ENCODE measurements at places on chromosomes 13 and 19. TPM values are rescaled to one million over a fixed set of nuclear protein-coding genes. Genes with fewer than 3 reads are reported as not detected.
A peak's percentile ranks its signal among the peaks of the same experiment; 100 is the strongest.

DNA sequence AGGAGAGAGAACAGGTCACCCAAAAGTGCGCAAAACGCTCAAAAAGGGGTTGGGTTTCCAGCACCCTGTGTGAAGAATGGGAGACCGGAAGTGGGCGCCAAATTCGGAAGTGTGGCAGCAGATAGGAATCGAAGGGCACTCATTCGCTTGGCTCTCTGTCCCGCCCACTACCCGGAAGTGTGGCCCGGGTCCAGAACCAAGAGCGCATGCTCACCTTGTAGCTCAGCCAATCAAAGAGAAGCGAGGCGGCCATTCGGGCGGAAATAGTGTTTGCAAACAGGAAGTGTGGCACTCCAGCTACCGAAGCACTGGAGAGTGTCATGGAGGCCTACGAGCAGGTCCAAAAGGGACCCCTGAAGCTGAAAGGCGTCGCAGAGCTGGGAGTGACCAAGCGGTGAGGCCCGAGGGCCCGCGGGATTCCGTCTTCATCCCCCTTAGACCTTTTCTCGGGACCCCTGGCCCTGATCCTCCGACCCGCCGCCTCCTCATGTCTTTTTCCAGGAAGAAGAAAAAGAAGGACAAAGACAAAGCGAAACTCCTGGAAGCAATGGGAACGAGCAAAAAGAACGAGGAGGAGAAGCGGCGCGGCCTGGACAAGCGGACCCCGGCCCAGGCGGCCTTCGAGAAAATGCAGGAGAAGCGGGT is at the start of gene FAM32A:
FAM32A (plus strand) TSS at position 288 of the 645 bp plus-strand sequence; CDS start at position 321, 33 bp downstream.
- H3K36me3 ChIP-seq, result peaks cover 16% of the 10 kb centered on the region
- H3K27ac ChIP-seq, result peak within 1 kb of the TSS; percentile 12
- no peaks in the 10 kb centered on the region for H3K27me3 ChIP-seq
- DNase-seq, result peak; percentile 99
- H3K4me3 ChIP-seq, result peak within 1 kb of the TSS; percentile 89

DNA sequence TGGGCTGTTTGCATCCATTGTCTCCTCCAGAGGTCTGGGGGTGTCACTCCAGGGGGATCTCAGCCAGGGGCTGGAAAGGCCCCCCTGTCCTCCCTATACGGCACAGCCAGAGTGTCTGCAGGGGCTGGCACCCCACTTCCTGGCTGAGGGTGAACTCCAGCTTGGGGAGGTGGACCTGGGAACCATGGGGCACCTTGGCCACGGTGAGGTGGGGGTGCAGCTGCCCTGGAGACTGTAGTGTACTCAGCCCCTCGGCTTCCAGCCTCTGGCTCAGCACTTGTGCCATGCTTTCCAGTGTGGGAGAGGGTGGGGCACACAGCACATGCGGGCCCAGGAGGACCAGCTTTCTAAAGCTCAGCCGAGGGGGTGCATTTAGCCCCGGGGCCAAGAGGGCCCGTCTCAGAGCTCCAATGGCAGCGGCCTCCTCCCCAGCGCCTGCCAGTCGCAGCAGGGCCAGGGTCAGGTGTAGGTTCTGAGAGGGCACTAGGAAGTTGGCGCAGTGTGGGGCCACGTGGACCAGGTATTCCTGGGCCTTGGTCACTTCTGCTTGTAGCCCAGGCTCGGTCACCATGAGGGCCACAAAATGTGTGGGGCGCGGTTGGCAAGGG is 1.4 kb downstream of the LENG9 start:
- H3K36me3 ChIP-seq, result peaks cover 38% of the 10 kb centered on the region
- H3K4me3 ChIP-seq, result peak overlapping the region; percentile 75
- peaks cover 16% of the 10 kb centered on the region for H3K4me1 ChIP-seq
- no peaks in the 10 kb centered on the region for H3K27me3 ChIP-seq
- DNase-seq, result no peak
- H3K27ac ChIP-seq, result peak overlapping the region; percentile 87

ZFP36 gene
- 68.4 TPM for total RNA-seq

TEKTIP1 gene
- not detected for total RNA-seq
